Panc1 (cell line): ENCODE measurements at places on chromosomes 6 and 20.

GRCh38 chr6:34806738-34807453 is 15.0 kb downstream of the BLTP3A start:
- DNase-seq: no peak

DNA sequence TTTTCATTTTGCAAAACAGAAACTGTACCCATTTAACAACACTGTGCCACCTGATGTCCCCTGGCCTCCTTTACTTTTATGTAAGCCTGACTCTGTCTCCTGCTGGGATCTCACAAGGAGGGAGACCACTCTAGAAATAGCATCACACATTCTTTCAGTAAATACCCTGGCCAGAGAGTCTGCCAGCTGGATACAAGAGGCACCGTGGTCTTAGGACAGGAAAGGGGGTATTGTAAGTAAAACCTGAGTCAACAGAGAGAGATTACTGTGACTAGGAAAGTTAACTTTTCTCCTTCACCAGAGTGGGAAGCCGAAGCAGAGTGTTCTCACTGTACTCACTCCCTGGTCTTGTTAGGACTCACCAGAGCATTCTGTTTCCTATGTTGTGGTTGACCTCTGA is 27.8 kb downstream of the CMTR1 start:
- DNase-seq: no peak

- DNase-seq: no peak
These were observed at the start of gene SLC23A2 for GRCh38 chr20:5001174-5002076. TSS of gene SLC23A2 (minus strand) at chr20:5001510. CDS start at chr20:4932562, 68,948 bp downstream.

GRCh38 chr6:37140145-37140544 is 29.8 kb upstream of the PIM1 start:
- no peak for DNase-seq

DNA sequence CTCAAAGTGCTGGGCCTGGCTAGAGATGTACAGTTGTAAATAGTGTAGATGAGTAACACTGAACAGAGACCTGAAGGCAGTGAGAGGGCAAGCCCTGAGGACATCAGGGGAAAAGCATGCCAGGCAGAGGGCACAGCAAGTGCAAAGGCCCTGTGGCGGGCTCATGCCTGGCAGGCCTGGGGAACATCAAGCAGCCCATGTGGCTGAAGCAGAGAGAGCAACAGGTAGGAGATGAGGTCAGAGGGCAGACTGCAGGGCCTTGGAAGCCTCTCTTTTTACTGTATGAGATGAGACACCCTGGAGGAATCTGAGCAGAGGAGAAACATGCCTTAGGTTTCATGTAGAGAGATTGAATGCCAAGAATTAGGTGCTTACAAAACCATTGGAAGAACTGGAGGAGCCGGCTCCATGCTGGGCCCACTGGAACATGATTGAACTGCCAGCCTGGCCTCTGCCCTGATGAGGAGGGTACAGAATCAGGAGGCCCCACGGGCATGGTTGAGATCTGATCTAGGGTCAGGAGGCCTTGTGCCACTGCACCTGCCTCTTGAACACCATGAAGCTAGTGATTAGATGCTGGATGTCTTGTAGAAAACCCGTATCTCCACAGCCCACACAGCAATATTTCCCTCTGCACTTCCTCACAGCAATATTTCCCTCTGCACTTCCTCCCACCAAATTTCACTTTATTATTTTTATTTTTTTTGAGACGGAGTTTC is 5.9 kb upstream of the HMGA1 start:
- no peak for DNase-seq

DNA sequence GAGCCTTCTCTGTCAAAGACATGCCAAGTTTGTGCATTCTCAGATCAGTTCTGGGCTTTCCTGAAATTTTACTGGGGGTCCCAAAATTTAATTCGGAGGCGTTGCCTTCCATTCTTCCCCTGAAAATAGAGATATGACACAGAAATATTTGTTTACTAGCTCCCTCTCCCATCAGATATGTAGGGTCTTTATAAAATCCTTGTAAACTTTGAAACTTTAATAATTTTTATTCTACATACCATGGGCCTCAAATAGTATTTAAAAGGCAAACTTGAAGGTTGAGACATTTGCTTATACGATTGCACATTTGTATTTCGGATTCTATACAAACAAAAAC is 54.6 kb downstream of the IL20RA start:
- no peak for DNase-seq

GRCh38 chr6:90467546-90467945 is 119.3 kb downstream of the MAP3K7 start:
- no peak for DNase-seq
